ENCODE measurements at places on chromosomes 7 and 10.

DNA sequence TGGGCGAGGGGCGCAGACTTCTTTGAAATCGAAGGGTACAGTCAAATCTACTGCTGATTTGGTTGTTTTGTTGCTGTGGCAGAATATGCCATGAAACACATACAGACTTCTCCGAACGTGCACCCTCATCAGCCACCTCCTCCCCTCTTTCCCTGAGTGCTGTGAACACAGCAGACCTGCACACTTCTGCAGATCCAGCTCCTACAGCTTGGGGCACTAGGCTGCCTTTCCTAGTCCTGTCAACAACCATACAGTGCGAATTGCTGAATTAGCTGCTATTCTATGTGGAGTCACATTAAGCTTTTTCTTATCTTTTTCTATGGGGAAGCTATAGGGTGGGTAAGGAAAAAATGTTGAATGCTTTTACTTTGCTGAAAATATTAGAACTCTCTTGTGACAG lies 57.5 kb downstream of the COL17A1 start:
- DNase-seq: peak; percentile 23

- DNase-seq: no peak
Observed at GRCh38 chr7:64938540-64938939, 35.5 kb downstream of the ZNF273 start.

- no peak for DNase-seq
Observed at GRCh38 chr10:124354411-124355382, 64.0 kb downstream of the OAT start.

GRCh38 chr7:525740-526139 lies 6.1 kb upstream of the PDGFA start:
- DNase-seq: no peak

- no peak for DNase-seq
Observed at GRCh38 chr10:5321273-5321672, 43.5 kb upstream of the UCN3 start.

GRCh38 chr10:120607016-120607709 lies 150.1 kb downstream of the PLPP4 start:
- DNase-seq: no peak

DNA sequence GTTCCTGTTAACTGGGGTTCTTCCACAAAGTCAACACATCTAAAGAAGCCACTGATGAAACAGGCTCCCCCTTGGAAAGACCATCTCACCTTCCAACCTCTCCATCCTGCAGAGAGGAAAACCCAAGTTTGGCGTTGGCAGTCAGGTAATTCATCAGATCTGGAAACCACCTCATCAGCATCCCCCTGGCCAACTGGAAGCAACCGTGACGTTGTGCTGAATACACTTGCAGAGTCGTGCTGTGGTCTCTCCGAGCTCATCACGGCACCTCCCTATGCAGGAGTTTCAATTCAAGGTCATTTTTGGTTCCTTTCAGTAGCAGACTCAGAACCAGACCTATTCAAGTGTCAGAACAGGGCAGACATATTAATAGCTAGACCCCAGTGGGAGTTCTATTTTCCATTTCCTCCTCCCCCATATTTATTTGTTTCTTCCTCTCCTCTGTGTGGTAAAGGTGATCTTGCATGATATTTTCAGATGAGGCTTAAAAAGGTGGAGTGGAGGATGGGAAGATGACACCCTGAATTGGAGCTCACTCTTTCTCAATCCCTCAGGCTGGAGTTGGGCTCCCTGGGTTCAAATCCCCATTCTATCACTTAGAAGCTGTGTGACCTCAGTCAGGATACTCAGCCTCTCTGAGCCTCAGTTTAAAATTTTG lies 149.1 kb upstream of the ADO start:
- DNase-seq: no peak

- no peak for DNase-seq
Observed at GRCh38 chr10:71970869-71971268, 6.7 kb downstream of the CHST3 start.

DNA sequence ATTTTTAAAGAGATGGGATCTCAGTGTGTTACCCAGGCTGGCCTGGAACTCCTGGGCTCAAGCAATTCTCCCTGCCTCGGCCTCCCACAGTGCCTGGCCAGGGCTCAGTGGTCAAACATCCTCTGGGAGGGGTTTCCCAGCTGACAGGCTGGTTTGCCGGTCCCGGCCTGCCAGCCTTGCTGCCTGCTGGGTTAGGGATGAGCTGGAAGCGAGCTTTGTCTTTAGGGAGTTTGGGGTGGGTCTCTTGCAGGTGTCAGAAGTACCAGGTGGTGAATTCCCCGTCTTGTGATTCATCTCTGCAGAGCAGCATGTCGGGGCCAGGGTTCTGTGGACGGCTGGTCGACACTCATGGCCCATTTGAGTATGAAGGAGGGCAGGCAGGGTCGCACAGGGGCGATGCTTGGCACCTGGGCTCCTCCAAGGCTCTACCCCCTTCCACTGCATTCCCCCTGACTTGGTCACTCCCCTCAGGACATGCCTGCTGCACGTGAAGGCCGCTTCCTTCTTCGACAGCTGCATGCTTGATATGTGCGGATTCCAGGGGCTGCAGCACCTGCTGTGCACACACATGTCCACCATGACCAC lies 30.3 kb downstream of the ZAN start:
- no peak for DNase-seq

DNA sequence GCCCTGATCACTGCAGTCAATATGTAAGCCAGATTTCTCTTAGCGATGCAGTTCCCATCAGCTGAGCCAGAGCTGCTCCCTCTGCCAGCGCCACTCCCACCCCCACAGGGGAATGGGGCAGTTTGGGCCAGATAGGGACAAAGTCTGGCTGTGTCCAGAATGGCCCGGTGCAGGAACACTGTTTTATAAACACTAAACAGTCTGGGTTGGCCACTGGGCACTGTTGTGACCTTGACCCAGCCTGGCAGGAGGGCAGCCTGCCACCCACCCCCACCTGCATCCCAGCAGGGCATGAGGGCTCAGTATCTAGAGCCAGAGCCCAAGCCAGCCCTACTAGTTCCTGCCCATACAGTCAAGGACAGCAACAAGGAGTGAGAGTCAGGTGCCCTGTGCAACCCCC lies 1.3 kb downstream of the OGDHL start:
- DNase-seq: no peak
